ENCODE measurements at places on chromosomes 6 and 20.

GRCh38 chr20:17641993-17642392 lies 40.0 kb downstream of the RRBP1 start:
- no peak for DNase-seq

- DNase-seq: peak; percentile 20
These were observed at the start of gene SLC22A23 for GRCh38 chr6:3456898-3457709. TSS of gene SLC22A23 (minus strand) at chr6:3457050. CDS start at chr6:3456559, 491 bp downstream.

DNA sequence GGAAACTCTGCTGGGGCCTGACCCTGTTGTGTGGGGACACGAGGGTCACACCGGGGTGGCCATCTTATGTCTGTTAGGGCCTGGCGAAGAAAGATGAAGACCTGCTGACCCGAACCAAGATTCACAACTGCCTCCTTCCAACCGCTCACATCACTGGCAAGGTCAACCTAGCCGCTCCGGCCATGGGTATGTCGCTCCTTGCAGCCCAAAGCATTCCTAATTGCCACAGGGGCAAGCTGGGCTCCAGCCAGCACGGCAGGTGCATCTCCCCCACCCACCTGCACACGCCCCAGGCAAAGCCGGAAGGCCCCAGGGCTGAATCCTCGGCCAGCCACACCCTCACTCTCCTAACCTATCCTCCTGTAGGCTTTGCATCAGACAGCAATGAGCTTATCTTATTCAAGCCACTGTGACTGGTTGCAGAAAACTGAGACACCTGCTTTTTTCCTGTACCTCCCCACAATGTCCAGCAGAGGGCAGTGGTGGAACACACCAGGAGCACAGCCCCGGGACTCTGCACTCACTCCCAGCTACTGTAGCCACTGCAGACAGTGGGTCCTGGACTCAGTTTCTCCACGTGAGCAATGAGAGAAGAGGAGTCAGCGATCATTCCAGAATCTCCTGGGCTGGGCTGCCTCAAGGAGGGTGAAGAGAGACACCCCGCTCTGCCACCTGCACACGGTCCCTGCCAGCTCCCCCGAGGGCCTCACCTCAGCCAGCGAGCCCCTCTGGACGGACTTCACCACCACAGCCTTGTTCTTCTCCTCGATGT lies 170.2 kb downstream of the PREX1 start:
- peak; percentile 59 for DNase-seq

DNA sequence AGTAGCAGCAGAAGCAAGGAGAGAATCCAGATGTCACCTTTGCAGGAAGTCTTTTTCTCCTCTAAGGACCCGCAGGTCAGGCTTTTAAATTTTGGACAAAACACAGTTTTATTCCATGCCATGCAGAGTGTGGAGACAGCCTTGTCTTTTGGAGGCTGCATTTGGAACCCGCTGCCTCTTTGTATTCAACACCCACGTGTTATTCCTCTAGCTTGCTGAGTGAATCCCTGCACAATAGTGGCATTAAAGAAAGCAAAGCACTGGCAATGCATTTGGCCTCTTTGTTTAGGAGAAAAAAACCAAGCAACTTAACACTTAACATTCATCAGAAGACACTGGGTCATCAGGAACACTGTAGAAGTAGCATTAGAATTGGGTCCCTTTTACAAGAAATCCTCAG lies 43.5 kb downstream of the TFAP2B start:
- DNase-seq: no peak

GRCh38 chr6:151254451-151255081 lies 14.8 kb downstream of the AKAP12 start:
- DNase-seq: peak; percentile 18

- no peak for DNase-seq
These were observed 13.3 kb upstream of the BEND3 start for GRCh38 chr6:107128577-107128976.

GRCh38 chr6:10555625-10556309 lies 34.6 kb downstream of the GCNT2 start:
- DNase-seq: no peak

DNA sequence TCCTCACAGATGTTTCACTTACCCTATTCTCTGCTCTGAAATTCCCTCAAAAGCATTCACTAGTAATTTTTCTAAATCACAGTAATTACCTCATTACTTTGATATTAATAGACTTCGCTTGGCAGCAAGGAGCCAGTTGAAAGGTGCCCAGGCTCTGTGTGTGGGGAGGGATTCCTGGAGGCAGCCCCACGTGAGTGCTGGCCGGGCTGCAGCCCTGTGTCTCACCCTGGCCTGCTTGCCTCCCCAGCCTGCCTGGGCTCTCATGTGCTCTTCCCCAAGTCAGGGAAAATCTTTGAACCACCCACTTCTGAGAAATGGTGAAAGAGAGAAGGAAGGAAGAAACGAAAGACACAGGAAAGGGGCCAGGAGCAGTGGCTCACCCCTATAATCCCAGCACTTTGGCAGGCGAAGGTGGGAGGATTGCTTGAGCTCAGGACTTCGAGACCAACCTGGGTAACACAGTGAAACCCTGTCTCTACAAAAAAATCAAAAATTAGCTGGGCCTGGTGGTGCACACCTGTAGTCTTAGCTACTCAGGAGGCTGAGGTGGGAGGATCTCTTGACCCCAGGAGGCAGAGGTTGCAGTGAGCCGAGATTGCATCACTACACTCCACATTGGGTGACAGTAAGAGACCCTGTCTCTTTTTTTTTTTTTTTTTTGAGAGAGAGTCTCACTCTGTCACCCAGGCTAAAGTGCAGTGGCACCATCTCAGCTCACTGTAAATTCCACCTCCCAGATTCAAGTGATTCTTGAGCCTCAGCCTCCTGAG lies 20.0 kb upstream of the SNTA1 start:
- DNase-seq: no peak

DNA sequence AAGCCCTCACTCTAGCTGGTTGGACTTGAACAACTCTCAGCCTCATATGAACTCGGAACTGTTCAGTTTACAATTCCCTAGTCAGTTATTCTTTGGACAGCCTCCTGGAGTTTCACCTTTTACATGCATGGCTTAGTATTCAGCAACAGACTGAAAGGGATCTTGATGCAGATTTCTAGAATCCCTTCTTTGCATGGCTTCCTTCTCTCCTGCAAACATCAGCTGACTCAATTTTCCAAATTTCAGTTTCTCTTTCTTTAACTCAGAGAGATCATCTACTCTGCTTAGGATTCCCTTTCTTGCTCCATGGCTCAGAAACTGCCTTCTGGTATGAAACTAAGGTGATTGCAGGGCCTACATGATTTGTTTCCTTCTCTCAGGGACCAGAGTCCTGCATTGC lies 99.6 kb downstream of the CEP57L1 start:
- DNase-seq: no peak

DNA sequence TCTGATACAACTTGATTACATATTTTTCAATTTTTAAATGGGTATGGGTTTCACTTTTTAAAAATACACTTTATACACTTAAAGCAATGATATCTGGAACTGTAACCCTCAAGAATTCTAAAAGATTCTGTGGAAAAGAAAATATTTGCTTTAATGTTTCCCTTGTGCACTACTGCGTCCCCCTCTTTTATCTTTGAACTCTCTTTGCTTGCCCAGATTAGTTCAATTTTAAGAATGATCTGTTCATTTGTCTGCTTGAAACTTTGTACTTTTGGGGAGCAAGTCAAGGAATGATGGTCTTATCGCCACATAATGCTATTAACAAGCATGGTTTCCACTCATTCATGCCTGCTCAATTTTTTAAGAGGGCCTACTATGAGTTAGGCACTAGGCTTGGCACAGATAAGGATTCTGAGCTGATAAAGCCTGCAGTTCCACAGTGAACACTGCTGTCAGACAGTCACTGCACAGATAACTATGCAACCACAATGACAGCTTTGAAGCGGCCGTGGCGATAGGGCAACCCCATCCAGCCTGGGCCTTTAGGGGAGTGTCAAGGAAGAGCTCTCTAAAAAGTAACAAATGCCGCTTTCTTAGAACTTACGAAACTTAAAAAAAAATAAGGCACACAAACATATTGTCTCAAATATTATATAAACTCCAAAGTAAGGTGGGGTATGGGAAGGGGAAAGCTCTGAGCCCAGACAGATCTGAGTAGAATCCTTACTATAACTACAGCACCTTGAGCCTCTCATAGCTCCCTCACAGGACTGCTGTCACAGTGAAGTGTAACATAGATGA lies 29.7 kb downstream of the FYN start:
- DNase-seq: no peak

DNA sequence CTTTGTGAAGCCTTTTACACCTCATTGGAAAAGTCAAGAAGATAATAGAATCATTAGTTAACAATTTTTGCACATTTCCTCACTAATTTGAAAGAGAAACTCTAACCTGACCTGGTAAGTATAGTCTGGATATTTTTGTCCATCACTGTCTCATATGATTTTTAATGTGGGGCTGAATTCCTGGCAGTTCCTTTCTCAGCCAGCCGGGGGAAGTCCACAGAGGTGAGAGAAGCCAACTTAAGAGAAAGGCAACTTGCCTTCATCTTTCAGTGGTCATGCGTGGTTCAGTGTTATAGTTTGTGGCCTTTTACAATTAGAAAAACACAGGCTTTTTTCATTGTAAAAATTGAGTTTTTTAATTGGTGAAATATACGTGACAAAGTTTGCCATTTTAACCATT lies 80.6 kb downstream of the CDYL start:
- DNase-seq: no peak

- DNase-seq: no peak
These were observed 223.0 kb upstream of the LRFN2 start for GRCh38 chr6:40810171-40810570.

DNA sequence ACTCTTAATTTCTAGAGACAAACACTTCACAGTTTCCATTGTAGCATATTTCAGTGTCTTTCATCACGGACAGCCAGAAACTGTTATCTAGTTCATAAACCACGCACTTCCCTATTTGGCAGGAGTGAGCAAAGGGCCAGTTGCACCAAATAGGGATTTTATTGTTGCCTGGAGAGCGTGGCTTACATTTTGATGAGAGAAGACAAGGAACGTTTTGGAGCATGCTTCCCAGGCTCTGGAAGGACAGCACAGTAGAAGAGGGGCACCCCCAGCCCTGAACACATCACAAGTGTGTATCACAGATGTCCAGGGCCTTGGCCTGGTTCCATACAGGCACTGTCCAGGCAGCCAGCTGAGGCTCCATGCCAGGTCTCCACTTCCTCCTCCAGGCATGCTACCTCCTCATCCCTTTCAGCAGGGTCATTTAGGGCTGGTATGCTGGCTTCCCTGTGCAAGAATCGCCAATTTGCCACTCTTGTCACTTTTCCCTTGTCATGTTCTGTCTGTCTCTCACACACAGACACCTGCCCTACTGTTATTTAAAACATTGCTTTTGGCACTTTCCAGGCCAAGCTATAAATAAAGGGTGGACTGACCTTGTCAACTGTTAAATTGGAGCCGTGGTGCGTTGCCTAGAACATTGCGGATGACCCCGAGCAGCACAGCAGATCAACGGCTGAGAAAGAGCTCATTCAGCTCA lies 235.0 kb upstream of the GMDS start:
- no peak for DNase-seq

GRCh38 chr6:146634022-146634421 lies 35.2 kb downstream of the ADGB start:
- no peak for DNase-seq

DNA sequence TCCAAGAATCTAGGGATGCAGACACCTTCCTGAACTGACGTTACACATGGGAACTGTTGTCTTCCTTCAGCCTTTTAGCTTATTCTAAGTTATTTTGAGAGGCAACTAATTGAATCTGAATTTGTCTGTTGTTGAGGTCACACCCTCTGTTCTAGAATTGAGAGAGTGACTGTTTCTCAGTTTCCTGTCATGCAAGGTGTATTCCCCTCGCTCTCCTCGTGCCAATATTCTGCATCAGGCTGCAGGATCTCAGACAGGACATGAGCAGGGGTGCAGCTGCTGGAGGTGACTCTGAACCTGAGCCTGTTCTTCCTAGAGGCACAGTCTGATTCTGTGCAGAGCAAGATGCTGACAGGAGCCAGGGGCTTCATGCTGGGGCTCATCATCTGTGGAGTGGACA lies 52.5 kb downstream of the HLA-DPB1 start:
- no peak for DNase-seq

DNA sequence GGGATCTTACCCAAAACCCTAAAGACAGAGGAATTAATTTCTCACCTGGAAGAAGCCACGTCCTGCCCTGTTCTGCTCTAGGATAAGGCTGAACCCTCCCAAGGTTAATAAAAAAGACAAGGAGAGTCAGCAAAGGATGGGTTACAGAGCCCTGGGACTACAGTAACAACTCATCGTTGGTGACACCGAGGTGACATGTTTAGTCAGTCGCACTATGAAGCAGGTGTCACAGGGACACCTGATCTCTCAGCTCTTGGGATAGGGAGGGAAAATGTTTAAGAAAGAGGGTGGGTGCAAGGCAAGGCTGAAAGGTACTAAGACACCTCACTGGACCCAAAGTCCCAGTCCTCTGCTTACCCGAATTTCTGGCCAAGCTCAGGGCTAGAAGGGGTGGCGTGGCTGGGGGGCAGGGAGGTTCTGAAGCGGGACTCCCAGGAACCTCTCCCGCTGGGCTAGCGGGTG lies 562 bp downstream of the MOCS1 start:
- no peak for DNase-seq

DNA sequence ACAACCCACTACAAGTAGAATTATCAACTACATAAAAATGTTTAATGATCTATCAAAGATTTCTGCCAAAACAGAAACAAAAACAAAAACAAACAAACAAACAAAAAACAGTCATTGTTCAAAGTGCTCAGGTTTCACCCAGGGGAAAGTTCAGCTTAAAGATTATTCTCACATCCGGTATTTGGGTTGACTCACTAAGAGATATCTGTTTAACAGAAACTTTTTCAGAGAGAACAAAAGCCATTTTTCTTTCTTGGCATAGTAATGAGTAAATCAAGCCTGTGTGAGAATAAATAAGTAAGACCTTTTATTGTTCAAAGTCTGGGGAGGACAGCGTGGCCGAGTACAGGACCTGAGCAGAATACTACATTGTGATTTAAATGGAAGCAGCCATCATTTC lies 143.6 kb downstream of the RCAN2 start:
- DNase-seq: no peak

GRCh38 chr6:10793035-10793434 lies 45.3 kb downstream of the MAK start:
- DNase-seq: no peak

DNA sequence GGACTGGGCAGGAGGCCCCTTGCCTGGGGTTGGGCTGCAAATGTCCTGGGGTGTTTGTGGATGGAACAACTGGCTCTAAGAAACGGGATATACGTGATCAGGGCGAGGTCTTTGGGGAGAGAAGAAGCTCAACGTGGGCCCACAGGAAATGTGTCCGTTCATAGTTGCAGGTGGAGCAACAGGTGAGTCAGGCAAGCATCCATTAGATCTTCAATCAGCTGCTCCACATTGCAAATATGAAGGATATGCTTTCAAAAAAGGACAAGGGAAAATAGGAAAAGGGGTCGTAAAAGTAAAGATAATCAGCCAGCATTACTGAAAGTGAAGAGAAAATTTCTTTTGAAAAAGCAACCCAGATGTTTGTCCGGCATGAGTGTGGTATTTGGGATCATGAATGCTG lies 251.0 kb downstream of the CDH4 start:
- DNase-seq: no peak

GRCh38 chr6:2102966-2103365 lies 142.4 kb downstream of the GMDS start:
- no peak for DNase-seq

DNA sequence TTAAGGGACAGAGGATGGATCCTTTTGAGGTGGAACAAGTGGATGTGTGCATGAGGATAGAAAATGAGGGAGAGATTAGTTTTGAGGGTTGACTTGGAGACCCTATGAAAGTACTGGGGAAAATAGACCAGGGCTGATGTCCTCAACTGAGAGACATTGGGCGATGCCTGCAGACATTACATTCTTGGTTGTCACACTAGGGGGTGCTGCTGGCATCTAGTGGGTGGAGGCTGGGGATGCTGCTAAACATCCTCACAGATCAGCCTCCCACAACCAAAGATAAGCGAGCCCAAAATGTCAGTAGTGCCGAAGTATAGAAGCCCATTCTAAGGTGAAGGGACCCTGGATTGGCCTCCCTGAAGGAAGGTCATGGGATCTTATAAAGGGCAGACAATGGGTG lies 63.3 kb downstream of the MOCS1 start:
- DNase-seq: no peak
